Activated CD4-positive, alpha-beta T cell treated with anti-CD3 and anti-CD28 coated beads for 48 hours (primary cell): ENCODE measurements at places on chromosomes 7 and 10.
A peak's percentile ranks its signal among the peaks of the same experiment; 100 is the strongest.

- no peak for DNase-seq
These were observed 143.7 kb upstream of the RNF32 start for GRCh38 chr7:156496865-156497264.

DNA sequence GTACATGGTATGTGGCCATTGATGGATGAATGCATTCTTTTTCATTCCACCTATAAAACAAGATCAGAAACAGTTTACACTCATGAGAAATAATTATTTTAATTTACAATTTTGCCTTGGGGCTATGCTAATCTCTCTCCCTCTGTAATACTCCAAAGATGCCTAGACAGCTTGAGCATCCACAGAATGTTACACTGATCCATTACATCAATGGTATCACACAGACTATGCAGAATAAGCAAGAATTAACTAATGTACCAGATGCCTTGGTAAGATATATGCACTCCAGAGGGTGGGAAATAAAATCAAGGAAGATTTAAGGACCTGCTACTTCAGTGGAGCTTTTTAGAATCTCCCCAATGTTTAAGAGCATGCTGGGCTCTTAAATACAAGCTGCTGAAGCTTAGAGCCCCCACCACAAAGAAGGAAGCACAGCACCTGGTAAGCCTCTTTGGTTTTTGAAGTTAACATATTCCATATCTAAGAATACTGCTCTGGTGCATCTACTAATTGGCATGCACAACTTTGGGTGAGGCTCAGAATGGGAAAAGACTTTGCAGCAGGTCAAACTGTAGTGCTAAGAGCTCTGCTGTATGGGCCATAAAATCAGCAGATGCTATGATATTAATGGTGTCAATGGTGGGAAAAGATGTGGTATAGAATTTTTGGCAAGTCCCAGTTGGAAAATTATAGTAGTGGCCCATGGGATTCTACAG, 219.6 kb downstream of the SLC25A13 start:
- no peak for DNase-seq

- no peak for DNase-seq
These were observed 83.9 kb downstream of the CDH23 start for GRCh38 chr10:71480662-71481061.

GRCh38 chr10:11757454-11757820, 15.3 kb downstream of the ECHDC3 start:
- no peak for DNase-seq

DNA sequence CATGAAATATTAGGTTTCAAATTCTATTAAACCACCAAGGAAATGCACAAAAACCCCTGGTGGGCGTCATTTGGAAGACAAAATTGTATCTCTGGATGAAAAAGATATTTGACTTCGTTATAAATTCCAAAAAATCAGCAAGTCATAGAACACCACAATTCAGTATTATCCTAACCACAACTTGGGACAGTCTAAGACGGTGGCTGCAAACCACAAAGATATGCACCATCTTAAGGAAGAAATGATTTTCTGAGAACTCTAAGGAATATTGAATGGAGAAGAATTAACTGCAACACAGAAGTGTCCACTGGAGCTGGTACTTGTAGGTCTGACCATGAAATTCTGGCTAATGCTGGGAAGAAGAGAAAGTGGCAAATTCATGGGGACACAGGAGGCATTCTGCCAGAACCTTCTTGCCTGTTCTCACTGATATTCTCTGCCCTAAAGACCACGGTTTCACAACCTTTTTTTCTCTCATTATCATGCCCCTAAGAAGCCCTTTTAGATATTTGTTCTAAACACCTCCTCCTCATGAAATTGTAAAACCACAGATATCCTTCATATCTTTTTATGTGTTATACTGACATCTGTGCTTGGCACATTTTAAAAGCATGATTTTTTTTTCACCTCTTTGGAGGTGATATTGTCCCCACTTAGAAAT, 92.9 kb downstream of the SFMBT2 start:
- no peak for DNase-seq

DNA sequence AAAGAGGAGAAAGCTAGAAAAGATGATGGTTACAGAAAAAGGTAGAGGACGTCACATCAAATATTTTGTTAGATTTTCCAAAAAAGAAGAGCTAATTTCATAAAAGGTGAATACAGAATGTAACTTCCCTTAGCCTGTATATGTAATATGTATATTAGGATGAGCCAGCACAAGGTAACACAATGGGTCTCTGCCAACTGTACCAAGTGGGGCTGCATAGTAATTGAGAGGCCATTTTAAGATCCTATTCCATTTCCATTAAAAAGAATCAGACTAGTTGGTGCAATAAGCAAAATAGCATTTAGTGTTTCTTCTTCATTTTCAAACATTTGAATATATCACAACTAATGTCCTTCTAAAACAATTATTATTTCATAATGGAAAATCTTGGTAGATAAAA, 134.6 kb downstream of the SEMA3A start:
- no peak for DNase-seq

- DNase-seq = no peak
These were observed 215.3 kb upstream of the GLI3 start for GRCh38 chr7:42452356-42452755.

- DNase-seq = no peak
These were observed 1.2 kb upstream of the PON3 start for GRCh38 chr7:95397381-95397780.

- DNase-seq = no peak
These were observed 168.7 kb upstream of the LYZL1 start for GRCh38 chr10:29120216-29120615.

- DNase-seq = no peak
These were observed 56.0 kb downstream of the SH3PXD2A start for GRCh38 chr10:103799341-103799740.

GRCh38 chr7:143384148-143384547, 3.0 kb downstream of the ZYX start:
- DNase-seq = no peak

DNA sequence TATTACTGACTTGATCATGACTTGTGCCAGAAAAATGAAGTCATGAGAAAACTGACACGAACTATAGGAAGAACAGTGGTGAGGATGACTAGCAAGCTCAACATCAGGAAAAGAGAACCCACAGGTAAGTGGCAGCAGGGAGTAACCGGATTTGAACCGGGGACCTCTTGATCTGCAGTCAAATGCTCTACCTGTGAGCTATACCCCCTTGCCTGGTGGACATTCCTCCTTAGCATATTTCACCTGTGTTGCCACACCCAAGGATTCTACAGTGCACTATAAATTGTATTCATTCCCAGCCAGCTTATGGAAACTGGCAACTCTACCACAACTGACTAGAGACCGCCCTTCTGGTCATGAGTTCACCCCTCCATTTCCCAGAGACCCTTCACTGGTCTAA, 97.5 kb upstream of the ZNF746 start:
- DNase-seq = no peak

DNA sequence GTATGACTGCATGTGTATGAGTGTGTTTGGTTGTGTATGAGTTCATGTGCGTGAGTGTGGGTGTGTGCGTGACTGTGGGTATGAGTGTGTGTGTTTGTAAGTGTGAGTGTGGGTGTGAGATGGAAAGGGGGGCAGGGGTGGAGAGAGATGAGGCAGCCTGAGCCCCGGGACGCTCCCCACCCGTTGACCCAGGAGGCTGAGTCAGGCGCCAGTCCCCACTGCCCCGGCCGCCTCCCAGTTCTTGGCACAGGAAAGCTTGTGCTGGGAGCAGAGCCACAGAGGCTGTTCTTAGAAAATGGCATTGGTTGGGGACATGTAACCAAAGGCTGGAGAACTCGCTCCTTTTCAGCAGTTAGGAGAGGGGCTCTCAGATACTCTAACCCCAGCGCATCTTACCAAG, 27.8 kb upstream of the NUB1 start:
- DNase-seq = peak; percentile 23

DNA sequence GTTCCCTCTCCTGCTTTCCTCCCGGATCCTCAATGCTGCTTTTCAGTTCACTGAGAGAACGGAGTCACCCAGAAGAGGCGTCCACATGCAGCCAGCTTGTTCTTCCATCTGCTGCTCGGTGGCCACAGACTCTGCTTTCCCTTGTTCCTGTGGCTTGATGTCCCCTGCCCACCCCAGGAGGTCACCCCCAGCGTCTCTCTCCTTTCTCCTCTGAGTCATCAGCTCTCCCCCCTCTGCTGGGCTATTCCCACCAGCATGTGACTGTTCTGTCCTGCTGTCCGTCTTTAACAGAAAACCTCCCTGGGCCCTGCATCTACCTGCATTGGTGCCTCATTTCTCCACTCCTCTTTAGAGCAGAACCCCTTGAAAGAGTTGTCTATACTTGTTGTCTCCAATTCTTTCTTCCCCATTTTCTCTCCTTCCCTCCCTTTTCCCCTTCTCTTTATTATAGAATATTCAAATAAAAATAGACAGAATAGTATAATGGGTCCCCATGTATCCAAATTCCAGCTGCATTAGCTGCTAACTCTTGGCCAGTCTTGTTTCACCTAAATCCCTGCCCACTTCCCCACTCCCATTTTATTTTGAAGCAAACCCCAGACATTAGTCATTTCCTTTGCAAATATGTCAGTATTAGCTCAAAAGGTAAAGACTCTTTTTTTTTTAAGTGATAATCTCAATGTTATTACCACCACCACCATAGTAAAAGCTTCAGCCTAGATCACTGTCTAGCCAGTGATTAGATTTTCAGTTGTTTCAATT, 4.1 kb downstream of the ZNF282 start:
- DNase-seq = no peak

- DNase-seq = no peak
These were observed 23.7 kb downstream of the GPR26 start for GRCh38 chr10:123689880-123690279.

- DNase-seq = no peak
These were observed 78.1 kb upstream of the HABP2 start for GRCh38 chr10:113474752-113475151.

DNA sequence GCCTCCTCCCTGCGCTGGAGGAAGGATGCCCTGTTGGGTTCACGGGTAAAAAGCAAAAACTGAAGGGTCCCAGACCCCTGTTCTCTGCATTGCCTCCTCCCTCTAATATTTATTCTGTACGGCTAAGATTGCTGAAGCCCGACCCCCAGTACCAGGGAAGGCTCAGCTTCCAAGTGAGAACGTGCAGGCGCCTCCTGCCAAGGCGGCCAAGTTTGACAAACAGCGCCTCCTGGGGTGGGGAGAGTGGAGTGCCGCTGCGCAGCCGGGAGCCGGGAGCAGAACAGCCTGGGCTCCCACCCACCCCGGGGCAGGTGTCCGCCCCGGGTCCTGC, 4.7 kb upstream of the EBF3 start:
- DNase-seq = peak; percentile 77

DNA sequence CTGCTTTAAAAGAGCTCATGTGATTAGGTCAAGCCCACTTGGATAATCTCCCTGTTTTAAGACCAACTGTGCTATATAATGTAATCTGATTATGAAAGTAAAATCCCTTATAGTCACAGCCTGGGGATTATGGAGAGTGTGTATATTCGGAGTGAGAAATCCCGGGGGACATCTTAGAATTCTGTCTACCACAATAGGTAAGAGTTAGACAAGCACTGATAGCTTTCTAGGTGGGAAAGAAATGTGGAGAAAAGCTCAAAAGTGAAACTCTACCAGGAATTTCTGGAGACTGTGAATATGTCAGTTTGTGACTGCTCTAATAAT, 2.9 kb upstream of the VCL start:
- DNase-seq = no peak

GRCh38 chr10:101293007-101293723, 60.8 kb upstream of the BTRC start:
- DNase-seq = no peak

- no peak for DNase-seq
These were observed 38.1 kb downstream of the LDB3 start for GRCh38 chr10:86706401-86706841.

- no peak for DNase-seq
These were observed 65.0 kb upstream of the RAB18 start for GRCh38 chr10:27439101-27439500.

- DNase-seq = no peak
These were observed 347.2 kb downstream of the SDK1 start for GRCh38 chr7:3648276-3648675.

- DNase-seq = no peak
These were observed 629.8 kb downstream of the KCNMA1 start for GRCh38 chr10:77007834-77008233.

DNA sequence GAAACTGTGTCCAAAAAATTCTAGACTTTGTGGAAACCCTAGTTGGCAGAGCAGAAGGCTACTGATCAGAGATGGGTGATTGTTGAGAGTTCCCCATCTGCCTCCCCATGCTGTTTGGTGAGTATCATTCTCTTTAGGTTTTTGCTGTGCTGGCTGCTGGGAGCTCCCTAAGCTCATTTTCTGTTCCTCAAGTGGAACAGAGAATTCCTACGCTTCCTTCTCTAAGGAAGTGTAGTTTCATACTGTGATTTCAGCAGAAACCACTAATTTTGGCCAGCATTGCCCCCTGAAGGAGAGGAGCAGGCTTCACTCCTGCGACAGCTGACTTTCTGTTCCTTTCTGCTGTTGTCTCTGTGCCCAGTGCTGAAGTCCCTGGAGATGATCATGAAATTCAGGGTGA, 355.3 kb upstream of the NPVF start:
- no peak for DNase-seq

- no peak for DNase-seq
These were observed 2.5 kb downstream of the FGL2 start for GRCh38 chr7:77197141-77197540.

GRCh38 chr7:16891338-16891737, 9.6 kb upstream of the AGR3 start:
- DNase-seq = no peak

DNA sequence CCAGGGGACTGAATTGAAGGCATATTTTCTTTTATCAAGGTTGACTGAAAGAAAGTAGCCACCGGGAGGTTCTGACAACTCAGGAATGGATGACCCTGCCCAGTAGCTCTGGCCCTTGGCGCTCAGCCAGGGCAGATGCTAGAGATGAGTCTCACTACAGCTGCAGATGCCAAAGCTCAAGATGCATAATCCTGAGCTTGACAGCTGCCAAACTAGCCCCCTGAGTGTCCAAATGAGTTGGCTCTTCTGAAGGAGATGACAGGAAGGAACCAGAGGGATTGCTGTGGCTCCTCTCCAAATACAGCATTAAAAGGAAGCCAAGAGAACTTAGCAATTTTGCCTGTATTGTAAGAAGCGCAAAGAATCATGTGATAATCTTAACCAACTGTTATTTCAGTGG, 78.4 kb downstream of the NXPH1 start:
- DNase-seq = no peak

GRCh38 chr7:133562621-133563020, 309.7 kb downstream of the EXOC4 start:
- DNase-seq = no peak

GRCh38 chr10:63260103-63260859, 127.2 kb downstream of the NRBF2 start:
- DNase-seq = no peak
